ENCODE measurements at places on chromosomes 13 and 19.

- no peak for DNase-seq
Measured at GRCh38 chr19:22832031-22832762, at the start of gene ZNF723. Gene ZNF723, plus strand, starts transcription at chr19:22832291. Its CDS starts 89 bp downstream, at chr19:22832380.

DNA sequence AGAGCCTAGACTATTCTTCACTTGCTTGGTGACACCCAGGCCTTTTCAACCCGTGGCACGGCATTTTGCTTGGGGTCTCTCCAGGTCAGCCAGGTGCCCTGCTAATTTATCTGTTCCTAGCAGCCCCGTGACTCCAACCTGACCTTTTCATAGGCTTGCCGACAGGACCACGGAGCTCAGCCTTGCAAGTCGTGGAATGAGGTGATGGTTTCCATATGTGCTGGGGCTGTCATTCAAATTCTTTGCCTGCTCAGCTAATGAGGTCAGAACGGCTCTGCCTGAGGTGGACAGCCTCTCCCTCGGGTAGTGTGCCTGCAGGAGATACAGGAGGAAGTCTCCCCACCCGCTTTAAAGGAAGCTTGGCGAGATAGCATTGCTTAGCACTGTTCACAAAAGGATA lies 61.0 kb downstream of the SHISA2 start:
- no peak for DNase-seq

- no peak for DNase-seq
Measured at GRCh38 chr13:109577191-109577700, 209.1 kb downstream of the IRS2 start.

DNA sequence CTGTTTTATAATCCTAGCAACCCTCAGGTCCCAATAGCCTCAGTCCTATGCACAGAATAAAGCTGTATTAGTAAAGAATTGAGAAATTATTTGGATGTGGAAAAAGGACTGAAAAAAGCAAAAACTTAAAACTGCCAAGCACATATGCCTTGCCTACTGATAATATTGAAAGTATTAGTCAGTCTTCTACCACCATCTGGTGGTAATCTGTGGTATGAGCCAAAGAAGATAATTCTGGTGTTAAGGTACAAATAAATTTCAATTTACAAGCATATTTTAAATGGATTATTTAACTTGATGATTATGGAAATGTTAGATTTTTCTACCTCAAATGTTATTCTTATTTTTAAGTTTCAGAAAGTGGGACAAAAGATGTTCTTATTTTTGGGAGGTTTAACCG lies 460.3 kb upstream of the KLHL1 start:
- peak; percentile 66 for DNase-seq

- DNase-seq: no peak
Measured at GRCh38 chr19:41877916-41878905, 1.1 kb downstream of the CD79A start.

- DNase-seq: no peak
Measured at GRCh38 chr13:100527644-100528043, 60.9 kb downstream of the GGACT start.

- no peak for DNase-seq
Measured at GRCh38 chr19:28067882-28068281, 1145.1 kb downstream of the UQCRFS1 start.

All from NCI-H1694 (cell line).